ENCODE measurements at places on chromosomes 13 and 19.

GRCh38 chr13:48790199-48790598, 136.5 kb downstream of the CYSLTR2 start:
- DNase-seq: no peak

DNA sequence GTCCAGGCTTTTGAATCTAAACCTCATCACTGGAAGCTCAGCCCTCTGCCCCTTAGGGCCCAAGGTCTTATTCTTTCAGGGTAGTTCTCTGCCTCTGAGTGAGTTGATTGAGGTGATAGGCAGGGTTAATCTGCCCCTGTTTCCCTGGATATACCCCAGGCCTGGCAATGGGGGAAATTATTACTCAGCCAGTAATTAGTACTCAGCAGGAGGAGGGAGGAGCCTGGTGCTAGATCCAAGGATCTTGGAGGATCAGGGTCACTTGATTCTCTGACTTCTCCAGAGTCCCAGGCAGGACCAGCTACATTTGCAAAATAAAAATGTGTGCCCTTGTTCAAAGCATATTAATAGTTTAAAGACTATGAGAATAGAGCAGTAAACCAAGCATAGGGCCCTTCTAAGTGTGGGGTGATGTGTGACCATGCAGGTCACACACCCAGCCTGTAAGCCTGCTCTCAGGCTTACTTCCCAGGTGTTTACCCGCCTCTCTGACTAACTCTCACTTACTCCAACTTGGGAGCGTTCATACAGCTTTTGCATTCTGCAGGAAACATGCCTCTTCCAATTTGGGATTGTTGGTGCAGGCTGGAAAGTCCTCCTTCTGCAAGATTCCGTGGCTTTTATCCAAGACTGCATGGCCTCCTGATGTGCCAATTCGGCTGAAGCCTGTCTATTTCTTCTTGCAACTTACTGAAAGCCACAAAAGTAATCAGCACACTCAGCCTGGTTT, 7.9 kb upstream of the STK24 start:
- peak; percentile 73 for DNase-seq

GRCh38 chr19:56170261-56170660, 5.5 kb upstream of the GALP start:
- DNase-seq: no peak

DNA sequence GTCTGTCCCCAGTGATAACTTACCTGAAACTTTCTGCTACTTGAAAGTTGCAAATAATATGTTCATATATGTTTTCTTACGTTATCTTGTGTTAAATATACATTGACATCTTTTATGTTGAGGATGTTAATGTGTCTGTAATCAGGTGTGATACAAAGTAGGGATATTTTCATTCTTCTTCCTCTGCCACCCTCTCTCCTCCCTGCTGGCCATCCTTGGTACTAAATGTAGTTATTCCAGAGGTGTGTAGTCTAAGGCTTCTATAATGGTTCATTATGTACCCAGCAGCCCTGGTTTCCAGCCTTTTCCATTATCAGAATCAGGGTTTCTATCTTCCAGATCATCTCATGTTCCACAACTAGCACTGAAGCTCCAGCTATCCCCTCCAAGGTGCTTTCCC, 606.7 kb upstream of the KLHL1 start:
- no peak for DNase-seq

GRCh38 chr13:76029088-76029487, 393.0 kb downstream of the LMO7 start:
- no peak for DNase-seq

DNA sequence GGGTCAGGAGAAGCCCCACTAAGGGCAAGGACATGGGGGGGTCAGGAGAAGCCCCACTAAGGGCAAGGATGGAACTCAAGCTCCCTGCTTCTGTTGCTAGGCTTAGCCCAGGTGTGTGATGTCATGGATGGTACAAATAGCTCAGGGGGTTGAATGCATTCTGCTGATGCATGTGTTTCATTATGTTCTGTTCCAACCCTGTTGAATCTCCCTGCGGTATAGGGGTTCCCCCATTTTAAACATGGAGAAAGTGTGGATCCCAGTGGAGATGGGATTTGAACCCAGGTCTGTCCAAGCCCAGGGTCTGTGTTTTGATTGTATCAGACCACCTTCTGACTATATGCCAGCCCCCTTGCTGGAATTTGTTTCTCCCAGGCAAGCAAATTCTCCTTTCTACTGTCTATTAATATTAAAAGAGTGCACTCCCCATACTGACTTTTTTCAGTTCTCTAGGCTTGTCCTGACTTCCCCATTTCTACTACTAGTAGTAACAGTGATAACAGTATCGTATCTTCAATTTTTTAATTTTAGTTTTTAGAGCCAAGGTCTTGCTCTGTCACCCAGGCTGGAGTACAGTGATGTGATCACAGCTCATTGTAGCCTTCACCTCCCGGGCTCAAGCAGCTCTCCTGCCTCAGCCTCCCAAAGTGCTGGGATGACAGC, 6.7 kb downstream of the ZNF865 start:
- DNase-seq: peak; percentile 29

DNA sequence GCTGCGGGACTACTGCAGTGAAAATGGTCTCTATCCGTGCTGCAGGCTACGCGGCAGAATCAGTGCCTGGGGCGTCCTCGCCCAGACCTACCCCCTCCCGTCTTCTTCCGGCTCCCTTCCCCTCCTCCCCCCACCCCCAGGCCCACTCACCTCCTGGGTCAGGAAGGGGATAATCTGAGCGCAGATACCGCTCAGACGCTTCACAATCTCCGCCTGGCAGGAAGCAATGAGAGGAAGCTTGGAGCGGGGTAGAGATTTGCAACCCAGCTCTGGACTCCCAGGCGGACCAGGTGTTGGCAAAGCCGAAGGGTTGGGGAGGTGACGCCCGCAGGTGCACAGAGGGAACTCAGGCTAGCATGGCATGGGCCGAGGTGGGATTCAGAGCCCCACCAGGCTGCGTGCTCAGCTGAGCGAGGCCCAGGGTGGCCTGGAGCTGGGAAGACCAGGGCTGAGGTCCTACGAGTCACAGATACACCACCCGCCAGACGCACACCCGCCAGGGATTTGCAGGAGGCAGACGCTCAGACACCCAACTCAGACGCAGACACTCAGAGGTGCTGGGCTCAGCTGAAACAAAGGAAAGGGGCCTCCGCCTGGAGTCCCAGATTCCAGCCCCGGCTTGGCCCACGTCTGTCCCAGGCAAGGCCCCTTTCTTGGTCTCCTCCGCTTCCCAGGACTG, 4.1 kb downstream of the TLE2 start:
- DNase-seq: peak; percentile 65

- DNase-seq: no peak
Observed at GRCh38 chr19:22326219-22326618, 40.0 kb downstream of the ZNF729 start.

DNA sequence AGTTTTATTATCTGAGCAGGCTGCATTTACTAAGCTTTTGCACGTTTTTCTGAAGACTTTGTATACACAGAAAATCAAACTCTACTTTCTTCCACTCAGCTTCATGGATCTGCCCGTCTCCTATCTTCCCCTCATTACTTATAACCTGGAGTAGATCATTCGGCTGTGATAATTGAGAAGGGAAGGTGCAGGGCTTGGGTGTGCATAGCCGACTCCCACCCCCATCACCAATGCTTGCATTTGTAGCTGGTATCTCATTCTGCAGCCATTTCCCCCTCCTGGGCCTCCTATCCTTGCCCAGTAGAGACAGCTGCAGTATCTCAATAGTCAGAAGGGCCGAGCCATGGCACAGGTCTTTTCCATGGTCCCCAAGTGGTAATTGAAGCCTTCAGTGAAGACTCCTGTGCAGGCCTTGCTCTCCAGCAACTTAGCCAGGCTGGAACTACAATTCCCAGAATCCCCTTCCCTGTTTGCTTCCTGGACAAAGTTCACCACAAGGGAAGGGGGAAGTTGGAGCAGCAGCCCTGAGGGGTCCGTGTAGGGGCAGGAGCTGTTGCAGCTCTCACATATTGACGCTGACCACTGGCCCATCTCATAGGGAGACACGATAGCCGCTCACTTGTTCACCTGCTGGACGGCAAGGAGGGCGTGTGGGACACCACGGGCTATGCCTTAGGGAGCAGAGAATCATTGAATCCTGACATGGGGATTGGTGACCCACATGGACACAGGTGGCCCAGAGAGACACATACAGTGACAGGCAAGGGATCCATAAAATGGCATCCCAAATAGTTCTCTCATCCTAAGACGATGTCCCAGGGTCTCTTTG, 2.1 kb upstream of the SIGLEC8 start:
- peak; percentile 69 for DNase-seq

DNA sequence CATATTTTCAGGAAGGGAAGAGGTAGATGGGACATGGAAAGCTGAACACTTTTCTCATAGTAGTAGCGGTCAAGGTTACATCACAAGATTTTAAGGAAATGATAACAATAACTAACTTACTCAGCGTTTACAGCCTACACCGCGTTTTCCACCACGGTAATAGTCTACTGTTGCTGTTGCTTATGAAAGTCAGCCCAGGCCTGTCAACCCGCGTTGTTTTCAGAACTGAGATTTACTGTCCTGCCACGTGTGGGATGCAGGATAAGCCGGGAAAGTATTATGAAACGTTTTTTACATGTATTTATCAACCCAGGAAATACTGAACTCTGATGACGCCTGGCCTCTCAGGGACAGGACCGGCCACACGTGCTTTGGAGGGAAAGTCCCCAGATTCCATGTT, 36.0 kb upstream of the LAMP1 start:
- no peak for DNase-seq

- no peak for DNase-seq
Observed at GRCh38 chr13:112756967-112757758, 67.3 kb downstream of the ATP11A start.

DNA sequence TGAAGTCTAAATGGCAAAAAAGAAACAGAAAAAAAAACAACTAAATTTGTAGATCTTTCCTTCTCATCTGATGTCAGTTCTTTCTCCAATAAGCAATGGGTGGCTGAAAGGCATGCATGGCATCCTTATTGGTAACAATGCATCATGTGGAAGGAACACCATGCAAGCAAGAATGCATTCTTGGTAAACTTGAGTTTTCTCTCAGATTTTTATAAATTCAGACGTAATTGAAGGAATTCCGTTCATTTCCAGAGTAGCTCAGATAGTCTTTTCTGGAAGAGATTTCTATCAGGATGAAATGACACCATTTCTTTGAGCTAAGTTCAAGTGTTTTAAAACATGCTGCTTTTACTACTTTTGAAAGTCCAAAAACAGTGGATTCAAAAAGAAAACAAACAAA, 373.0 kb downstream of the COG6 start:
- no peak for DNase-seq

- DNase-seq: peak; percentile 92
Observed at GRCh38 chr19:39413911-39414608, 1.6 kb downstream of the PLEKHG2 start.

DNA sequence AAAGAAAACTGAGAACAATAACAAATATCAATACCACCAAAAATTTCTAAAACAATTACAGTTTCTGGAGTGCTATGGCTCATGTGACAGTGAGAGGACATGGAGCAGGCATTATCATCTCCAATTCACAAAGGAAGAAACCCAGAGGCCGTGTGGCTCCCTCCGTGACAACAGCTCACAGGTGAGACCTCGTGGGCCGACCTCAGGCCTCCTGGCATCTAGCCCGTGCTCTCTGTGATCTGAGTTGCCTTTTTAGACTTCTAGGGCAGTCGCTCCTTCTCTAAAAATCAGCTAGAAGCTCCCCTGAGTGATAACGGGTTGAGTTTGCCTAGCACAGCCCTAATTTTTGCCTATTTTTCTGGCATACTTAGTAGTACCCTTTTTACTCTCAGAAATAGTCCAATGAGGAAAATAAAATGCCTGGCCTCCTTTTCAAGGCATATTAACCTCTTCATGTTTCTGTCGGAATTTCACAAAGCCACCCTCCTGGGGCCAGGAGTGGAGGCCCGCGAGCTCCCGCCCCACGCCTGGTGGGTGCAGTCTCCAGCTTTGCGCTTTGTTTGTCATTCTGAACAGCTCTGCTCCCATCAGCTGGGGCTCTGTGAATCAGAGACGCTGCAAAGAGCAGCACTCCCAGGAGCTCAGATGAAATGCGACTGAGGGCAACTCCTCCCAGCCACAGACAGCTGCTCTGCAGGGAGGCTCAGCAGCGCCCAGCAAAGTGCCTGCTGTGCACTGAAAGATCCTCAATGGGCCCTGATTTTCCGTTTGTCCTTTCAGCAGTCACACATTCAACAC, 292.5 kb downstream of the UQCRFS1 start:
- peak; percentile 35 for DNase-seq

DNA sequence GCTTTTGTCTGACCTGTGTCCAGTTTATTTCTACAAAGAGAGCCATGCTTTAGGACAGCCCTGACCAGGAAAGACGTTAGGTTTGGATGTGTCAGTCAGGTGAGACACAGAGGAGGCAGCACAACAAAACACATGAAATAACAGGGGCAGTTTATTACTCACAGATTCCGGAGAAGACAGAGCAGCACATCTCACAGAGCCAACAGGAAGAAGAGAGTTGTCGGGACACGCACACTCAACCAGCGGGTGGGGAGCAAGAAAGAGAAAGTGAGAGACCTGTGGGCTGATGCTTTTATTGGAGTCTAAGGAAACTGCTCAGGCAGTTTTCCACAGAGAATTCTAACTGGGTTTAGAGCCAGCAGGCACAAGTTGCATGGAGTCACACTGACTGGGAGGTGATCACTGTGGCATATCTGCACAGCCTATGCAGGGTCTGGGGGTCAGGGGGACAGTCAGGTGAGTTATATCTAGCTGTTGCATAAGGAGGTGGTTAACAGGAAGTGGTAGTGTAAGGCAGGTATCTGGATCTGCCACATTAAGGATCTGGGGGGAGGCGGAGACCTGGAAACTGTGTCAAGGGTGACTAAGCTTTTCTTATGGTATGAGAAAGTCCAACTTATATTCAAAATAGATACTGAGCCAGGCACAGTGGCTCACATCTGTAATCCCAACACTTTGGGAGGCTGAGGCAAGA, 24.1 kb upstream of the CEACAM20 start:
- DNase-seq: no peak

- DNase-seq: no peak
Observed at GRCh38 chr13:41250993-41251392, 12.4 kb downstream of the MTRF1 start.

- no peak for DNase-seq
Observed at GRCh38 chr13:111119966-111120365, 4.9 kb downstream of the ARHGEF7 start.

- DNase-seq: no peak
Observed at GRCh38 chr13:23915308-23915707, 18.0 kb upstream of the C1QTNF9B start.

DNA sequence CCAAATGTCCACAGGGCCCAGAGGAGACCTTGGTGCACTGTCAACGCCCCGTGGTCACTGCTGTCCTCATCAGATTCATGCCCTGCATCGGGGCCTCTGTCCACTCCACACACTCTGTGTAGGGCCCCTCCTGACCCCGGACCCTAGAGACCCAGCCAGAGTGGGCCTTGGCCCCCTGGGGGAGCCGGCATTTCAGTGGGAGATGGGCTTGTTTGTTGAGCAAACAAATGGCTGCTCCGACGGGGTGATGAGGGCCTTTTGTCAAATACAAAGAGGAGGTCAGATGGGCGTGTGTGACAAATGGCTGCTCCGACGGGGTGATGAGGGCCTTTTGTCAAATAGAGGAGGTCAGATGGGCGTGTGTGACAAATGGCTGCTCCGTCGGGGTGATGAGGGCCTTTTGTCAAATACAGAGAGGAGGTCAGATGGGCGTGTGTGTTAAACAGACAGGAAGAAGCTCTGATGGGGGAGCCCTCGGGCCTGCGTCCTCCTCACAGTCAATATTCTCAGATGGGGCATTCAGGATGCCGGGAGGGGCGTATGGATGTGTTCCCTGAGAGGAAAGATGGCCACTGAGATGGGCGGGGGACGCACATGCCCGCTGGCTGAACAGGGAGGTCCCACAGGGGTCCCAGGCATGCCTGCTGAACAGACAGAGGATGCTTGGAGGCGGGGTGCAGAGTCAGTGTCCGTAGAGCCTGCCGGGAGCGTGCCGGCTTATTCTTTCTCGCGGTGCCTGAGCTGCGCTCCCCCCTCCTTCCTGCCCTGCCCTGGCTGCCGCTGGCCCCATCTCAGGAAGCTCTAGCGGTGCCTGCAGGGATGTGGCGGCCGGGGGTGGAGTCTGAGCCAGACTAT, 36.3 kb downstream of the SMIM24 start:
- peak; percentile 71 for DNase-seq
